Prostate gland (tissue), 2 donors: ENCODE measurements at places on chromosomes 16 and 17. TPM values are rescaled to one million over a fixed set of nuclear protein-coding genes. Genes with fewer than 3 reads are reported as not detected.

DNA sequence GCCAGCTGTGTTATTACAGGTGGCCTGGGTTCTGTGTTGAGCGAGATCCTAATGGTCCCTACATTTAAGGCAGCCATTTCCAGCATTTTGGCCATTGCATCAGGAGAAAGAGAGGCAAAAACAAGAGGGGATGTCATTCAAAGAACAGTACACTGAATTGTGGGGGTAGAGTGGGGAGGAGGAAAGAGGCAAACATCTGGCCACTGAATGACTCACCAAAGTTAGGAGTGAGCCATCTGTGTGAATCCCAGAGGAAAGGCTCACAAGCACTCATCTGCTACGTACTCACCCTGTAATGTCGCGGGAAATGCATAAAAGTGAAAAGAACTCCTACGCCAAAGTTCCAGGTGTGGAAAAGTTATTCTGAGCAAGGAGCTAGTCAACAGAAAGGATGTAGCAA lies 16.7 kb downstream of the KRABD2 start:
- no peak for DNase-seq

The NPIPB9 gene
- not detected for total RNA-seq

GRCh38 chr17:16261049-16261448 lies 44.0 kb downstream of the PIGL start:
- DNase-seq = no peak

DNA sequence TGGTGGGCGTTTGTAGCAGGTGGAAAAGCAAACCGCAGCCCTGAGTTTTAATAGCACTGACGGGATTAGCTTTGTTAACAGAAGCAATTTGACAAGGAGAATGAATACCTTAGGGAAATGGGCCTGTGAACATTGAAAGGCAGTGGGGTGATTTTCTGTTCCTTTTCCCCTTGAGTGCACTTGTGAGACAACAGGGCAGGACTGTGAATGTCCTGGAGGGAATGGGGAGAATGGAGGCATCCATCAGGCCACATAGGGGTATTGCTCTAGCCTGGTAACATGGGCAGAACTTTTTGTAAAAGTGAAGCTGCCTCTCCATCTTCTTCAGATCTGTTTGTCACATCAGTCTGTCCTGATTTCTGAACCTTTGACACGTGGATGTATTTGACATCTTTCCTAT lies 26.2 kb downstream of the USP43 start:
- DNase-seq = no peak
